ENCODE measurements at places on chromosomes 7 and 10.

DNA sequence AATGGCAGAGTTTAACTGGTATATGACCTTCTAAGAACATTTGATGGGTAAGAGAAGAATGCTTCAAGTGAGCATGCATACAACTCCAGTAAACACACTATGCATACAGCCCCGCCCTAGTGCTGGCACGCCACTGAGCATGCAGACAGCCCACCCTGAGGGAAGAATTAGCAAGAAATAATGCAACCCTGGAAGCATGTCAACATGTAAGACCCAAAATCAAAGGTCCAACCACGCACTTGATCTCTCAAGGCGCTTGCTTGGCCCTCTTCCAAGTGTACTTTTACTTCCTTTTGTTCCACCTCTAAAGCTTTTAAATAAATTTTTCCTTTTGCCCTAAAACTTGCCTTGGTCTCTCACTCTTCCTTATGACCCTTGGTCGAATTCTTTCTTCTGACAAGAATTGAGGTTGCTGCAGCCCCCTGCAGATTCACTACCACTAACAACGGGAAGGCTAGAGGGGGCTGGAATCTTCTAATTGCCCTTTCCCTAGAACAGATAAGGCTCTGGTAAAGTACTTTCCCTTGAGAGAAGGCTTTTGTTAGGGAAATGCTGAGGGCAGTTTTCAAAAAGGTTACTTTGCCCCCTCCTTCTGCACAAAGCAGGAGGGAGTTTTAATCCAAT is 3.4 kb downstream of the FAM24B start:
- no peak for DNase-seq

DNA sequence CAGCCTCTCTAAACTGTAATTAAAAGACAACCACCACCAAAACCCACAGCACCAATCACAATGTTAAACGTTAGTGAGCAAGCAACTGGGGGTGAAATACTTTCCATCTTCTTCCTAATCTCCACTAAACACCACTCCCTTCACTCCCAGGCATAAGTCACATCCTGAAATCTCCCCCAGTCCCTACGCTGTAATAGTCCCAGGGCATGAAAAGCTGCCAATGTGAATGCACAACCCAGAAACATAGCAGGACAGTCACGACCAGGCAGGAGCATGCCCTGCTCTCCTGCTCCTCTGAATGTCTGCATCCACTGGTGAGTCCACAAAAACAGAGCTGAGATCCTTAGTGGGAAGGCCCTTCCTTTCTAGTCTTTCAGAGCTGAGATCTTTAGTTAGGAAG is 288.9 kb downstream of the PARD3 start:
- DNase-seq = no peak

DNA sequence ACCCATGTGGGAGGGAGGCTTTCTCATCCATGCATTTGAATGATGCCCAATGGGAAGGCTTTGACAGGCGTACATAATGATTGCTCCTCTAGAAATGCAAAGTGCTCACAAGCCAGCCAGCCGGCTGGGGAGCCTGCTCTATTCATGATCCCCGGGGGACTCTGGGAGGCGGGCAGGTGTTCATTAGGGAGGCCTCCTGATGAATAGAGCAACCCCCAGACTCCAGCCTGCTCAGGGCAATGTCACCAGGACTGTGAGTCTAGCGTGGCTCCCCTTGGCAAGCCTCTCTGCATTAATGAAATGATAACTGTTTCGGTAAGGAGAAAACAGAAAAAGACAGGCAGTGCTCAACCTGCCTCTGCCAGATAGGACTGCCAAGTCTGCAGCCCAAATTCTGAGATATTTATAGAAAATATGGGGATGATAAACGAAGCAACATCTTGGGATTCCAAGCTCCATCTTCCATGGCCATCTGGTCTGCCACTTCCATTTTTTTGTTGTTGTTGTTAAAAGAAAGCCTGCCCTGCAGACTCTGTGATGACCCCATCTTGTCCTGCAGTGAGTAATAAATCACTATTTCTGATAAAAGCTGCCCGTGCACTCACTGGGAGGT is 236.4 kb downstream of the PRPF18 start:
- DNase-seq = peak; percentile 88

DNA sequence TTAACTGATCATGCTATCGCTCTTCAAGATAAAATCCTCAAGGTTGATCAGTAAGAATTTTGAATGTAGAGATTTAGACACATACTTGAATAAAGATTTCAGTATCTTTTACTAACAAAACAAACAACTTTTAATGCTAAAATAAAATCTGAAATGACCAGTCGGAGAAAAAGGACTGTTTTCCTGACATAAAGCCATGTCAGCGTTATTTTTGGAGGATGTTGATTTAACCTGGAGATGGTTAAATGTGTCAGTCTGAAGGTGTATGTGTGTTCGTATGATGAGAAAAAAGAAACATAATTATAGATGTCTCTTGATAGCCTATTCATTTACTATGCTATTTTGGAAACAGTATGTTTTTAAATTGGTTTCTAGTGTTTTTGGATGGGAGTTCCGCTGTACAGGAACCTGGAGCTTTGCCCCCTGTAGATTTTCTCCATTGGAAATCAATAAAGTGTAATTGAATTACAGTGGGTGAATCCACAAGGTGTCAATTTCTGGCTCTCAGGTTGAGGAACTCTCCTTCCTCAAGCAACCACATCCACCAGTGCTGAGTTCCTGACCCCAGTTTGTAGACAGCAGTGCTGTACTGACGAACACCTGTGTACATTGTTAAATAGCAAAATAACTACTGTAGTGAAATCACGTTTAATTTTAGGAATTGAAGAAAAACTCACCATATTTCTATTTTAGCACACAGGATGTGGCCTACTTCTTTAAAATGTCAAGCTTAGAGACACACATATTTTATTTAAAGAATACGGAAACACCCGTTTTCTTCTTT is 670.1 kb downstream of the MAGI2 start:
- DNase-seq = no peak

- DNase-seq = no peak
Measured at GRCh38 chr10:52346394-52347326, 32.6 kb downstream of the DKK1 start.

DNA sequence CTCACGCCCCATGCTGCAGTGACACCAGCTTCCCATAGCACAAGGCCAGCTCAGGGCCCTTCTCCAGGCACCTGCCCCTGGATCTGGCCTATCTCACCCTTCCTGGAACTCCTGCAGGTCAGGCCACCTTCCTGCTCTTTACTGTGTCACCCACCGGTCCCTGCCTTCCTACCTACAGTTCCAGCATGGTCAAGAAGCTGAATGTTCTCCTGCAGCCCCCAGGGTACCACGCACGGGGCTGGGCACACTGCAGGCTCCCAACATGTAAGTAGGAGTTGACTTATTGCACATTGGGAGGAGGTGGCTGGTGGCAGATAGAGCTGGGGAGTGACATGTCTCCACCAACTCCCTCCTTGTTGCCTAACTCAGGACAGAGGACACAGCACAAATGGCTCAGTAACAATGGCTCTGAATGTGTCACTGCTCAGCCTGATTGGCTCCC is 14.5 kb downstream of the ITPRIP start:
- no peak for DNase-seq

DNA sequence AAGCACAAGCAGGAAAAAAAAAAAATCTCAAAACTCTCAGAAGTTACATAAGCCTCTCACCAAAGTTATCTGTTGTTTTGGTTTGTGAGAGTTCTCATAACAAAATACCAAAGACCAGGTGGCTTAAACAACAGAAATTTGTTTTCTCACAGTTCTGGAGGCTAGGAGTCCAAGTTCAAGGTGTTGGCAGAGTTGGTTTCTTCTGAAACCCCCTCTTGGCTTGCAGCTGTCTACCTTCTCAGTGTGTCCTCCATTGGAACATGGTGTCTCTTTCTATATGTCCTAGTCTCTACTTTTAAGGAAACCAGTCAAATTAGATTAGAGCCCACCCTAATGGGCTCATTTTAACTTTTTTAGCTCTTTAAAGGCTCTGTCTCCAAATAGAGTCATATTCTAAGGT is 44.9 kb downstream of the TNKS2 start:
- DNase-seq = no peak

Measured in NCI-H2171 (cell line).